ENCODE measurements at places on chromosomes 4 and X.

DNA sequence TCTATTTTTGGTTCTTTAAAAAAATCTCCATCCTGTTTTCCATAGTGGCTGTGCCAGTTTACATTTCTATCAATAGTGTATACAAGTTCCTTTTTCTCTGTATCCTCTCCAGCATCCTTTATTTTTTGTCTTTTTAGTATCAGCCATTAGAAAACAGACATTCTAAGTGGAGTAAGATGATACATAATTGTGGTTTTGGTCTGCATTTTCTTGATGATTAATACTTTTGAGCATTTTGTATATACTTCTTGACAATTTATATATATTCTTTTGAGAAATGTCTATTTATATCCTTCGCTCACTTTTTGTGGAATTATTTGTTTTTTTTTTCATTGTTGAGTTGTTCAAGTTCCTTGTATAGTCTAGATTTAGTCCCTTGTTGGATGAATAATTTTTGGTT is 382.2 kb upstream of the SPOCK3 start:
- DNase-seq = no peak

GRCh38 chr4:137545461-137545861 is 13.2 kb upstream of the PCDH18 start:
- no peak for DNase-seq

DNA sequence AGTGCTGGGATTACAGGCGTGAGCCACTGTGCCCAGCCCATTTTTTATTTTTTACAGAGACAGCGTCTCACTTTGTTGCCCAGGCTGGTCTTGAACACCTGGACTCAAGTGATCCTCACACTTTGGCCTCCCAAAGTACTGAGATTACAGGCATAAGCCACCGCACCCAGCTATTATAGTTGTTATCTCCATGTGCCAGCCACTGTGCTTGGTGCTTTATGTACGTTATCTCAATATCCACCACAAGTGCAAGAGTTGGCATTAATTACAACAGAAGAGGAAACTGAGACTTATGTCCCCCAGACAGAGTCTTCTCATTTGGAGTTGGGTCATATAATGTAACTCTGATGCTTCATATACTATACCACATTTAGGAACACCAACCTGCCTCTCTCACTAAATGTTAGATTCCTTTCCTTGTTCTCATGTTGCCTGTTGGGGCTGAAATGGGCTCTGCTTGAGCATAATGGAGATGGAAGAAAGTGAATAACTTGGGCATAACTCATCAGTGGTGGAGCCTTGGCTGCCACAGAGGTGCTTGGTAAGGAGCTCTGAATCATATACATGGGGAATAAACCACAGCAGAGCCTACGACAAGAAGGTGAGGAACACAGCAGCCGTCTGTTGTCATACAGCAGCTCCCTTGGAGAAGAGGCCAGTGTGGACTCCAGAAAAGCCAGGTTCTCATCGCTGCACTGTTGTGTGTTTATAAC is 84.3 kb downstream of the SPRY1 start:
- no peak for DNase-seq

DNA sequence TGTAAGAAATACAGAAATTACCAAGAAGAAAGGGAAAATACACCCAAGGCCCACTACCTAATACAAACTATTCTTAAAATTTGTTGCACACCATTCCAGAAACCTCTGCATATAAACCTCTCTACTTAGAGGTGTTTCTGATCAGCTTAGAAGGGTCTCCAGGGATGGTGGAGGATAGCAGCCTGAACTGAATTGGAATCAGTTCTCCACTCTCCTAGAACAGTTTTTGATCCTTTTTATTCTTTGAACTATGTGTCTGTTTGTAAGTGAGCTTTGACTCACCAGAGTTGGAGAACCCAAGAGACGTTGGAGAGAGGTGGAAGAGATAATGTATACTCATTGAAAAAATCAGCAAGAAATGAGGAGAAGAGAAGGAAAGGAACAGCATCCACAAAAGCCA is 96.6 kb upstream of the OTUD4 start:
- no peak for DNase-seq

DNA sequence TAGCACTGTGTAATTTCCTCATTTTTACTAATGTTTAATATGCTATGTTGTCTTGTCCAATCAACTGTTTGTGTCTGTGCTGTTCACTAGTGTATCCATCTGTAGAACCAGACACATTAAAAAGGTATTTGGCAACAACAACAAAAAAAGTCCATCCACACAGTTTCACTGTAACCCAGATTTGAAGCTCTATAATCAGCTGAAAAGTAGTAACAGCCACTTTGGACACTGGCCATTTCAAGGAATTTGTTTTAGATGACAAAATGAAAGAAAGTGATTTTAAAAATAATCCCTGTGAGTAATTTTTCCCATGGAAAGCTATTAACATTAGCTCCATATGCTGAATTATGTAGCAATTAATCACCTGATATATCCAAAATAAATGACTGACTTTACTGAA is 2.2 kb upstream of the FBXL5 start:
- no peak for DNase-seq

GRCh38 chr4:118711052-118711451 is 25.9 kb downstream of the METTL14 start:
- DNase-seq = no peak

GRCh38 chr4:8558080-8558960 is 21.9 kb upstream of the GPR78 start:
- no peak for DNase-seq

GRCh38 chr4:1302159-1302558 is 12.5 kb downstream of the MAEA start:
- DNase-seq = no peak

GRCh38 chrX:23694606-23695005 is 27.3 kb downstream of the PRDX4 start:
- DNase-seq = peak; percentile 14

- peak; percentile 42 for DNase-seq
These were observed 1.6 kb downstream of the PPP3CA start for GRCh38 chr4:101345596-101346350.

- no peak for DNase-seq
These were observed 4.4 kb upstream of the PRDX4 start for GRCh38 chrX:23662853-23663252.

DNA sequence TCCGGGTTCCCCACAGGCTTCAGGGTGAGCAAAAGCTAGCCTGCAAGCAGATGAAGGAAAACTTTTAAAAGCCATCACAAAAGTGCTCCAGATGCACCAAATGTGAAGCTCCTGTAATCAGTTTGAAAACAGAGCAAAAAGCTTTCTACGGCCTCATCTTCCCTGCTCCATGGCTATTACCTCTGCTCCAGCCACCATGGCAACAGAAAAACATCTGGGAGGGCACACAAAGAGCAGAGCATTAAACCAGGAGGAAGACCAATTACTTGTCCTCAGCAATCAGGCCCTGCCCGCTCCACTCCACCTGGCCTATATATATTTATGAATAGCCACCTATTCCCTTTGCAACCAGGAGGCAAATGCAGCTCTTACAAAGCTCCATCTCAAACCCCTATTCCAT is 33.6 kb downstream of the TMEM154 start:
- no peak for DNase-seq

DNA sequence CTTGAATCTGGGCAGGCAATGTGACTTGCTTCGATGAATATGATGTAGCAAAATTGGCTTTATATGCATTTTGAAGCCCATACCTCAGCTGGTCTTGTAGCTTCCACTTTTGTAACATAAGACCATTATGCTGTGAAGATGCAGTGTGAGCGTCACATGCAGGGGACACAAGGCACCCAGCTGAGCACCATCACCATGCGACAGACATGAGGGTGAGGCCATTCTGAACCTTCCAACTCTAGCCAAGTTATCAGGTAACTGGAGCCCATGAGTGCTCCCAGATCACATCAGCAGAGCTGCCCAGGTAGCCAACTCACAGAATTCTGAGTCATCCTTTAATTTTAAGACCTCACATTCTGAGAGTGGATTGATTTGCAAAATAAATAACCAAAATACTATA is 705.9 kb downstream of the FSTL5 start:
- DNase-seq = no peak

- DNase-seq = no peak
These were observed 12.9 kb downstream of the PCDH18 start for GRCh38 chr4:137519406-137519805.

DNA sequence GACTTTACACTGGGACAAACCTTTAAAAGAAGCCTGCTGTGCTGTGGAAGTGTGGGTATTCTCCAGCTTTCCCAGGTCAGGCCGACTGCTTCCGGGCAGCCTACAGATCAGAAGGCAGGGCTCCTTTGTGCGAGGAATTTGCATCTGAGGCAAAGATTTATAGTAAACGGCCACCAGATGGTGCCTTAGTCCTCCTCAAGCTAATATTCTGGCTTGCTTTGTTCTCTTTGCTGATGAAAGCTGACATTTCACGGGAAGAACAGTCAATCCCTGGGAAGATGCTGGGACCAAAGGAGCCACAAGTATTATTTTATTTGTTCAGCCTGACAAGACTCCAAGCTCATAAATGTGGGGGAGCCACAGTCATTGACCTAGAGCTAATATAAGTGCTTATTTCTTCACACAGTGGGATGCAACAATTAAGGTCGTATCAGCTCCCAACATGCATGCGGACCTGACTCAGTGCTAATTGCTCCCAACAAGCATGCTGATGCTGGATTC is 120.7 kb upstream of the TRIM2 start:
- DNase-seq = peak; percentile 19

- DNase-seq = no peak
These were observed 30.5 kb upstream of the LIMCH1 start for GRCh38 chr4:41507291-41507947.

- no peak for DNase-seq
These were observed 742.3 kb upstream of the POU3F4 start for GRCh38 chrX:82765811-82766210.

DNA sequence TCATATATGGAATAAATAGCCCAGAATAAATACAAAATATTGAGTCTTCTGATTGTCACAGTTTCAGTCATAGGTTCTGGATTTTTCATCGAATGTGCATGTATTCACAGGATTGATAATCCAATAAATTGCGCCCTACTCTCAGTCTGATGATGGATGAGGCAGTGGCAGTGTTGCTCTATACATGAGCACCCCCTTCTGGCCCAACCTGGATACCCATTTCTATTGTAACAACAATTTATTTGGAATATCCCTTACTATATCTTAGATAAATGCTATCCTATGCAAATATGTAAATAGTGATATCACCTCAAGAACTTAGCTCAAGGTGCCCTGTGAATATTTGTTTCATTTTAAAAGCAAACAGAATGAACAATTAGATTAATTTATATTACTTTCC is 733.7 kb upstream of the PABPC4L start:
- DNase-seq = no peak

DNA sequence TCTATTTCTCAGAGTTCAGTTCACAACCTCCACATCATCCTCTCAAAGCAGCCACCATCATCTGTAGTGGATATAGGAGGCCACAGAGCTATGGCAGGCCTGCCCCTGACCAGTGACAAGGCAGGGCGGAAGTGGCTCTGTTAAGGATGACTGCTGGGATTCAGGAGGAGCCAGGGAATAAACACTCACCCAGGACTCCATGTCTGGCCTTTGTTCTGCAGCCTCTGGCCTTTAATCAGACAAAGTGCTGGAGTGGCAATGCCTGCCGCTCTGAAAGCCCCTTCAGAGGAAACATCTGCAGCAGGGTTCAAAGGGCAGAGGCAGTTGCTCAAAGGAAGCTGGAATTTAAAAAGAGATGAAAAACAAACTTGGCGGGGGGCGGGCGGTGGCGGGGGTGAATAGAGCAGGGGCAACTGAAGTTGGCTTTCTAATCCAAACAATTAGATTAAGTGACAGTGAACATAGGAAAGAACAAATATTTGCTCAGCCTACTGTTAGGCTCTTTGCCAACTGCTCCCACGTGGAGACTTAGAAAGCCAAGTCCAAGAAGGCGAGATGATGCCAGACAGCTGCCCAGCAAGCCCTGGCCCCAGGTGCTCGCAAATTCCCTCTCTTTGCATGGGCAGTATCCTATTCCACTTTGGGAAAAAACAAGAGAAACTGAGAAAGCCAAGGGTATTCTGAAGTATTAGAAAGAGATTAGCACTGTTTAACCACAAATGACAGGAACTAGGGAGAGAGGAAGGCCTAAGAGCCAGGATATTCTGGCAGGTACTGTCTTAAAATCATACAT is 5.5 kb downstream of the MPP1 start:
- DNase-seq = no peak

- DNase-seq = no peak
These were observed 144.9 kb downstream of the C4orf33 start for GRCh38 chr4:129240816-129241215.

DNA sequence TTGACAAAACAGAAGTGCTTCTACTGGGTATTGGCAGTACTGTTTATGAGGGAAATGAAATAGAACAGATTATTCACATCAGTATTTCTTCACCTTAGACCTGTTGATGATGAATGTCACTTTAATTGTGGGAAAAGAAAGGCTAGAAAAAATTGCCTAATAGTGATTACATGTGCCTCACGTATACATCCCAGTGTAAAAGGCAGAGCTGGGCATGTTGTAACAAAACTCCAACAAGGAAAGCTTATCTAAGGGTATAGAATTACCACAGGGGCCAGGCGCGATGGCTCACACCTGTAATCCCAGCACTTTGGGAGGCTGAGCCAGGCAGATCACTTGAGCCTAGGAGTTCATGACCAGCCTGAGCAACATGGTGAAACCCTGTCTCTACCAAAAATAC is 4.2 kb downstream of the PGM2 start:
- DNase-seq = no peak

GRCh38 chr4:54107951-54108748 is 8.2 kb downstream of the GSX2 start:
- no peak for DNase-seq

GRCh38 chrX:120456973-120457372 is 12.1 kb downstream of the LAMP2 start:
- no peak for DNase-seq

GRCh38 chr4:88791274-88791673 is 93.6 kb upstream of the NAP1L5 start:
- no peak for DNase-seq

GRCh38 chr4:143302536-143302935 is 34.1 kb upstream of the GAB1 start:
- no peak for DNase-seq

GRCh38 chrX:53682885-53683555 is 3.5 kb downstream of the HUWE1 start:
- DNase-seq = no peak

GRCh38 chr4:183099537-183100297 is 660 bp downstream of the WWC2 start:
- DNase-seq = no peak

DNA sequence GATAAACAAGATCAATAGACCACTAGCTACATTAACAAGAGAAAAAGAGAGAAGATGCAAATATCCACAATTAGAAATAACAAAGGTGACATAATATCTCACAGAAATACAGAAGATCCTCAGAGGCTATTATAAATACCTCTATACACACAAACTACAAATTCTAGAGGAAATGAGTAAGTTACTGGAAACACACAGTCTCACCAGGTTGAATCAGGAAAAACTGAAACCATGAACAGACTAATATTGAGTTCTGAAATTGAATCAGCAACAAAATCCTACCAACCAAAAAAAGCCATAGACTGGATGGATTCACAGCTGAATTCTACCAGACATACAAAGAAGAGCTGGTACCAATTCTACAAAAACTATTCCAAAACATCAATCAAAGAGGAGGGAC is 211.8 kb upstream of the CPEB2 start:
- DNase-seq = no peak

GRCh38 chrX:140733766-140734342 is 24.3 kb downstream of the LINC00632 start:
- DNase-seq = no peak
